ENCODE measurements at places on chromosomes 4 and X. TPM values are rescaled to one million over a fixed set of nuclear protein-coding genes. Genes with fewer than 3 reads are reported as not detected.

Gene GIMD1
- polyA plus RNA-seq: not detected

Gene GATA1
- polyA plus RNA-seq: 0.61 TPM

Gene CDKL5
- 0.24 TPM for polyA plus RNA-seq

Gene VCX2
- polyA plus RNA-seq: not detected

Gene GAGE12J
- not detected for polyA plus RNA-seq

Gene LIMCH1
- 36.9 TPM for polyA plus RNA-seq

Gene GABRB1
- polyA plus RNA-seq: not detected

Gene HOPX
- 6.0 TPM for polyA plus RNA-seq

Gene SOWAHD
- 19.9 TPM for polyA plus RNA-seq

Gene TSPAN7
- polyA plus RNA-seq: 11.9 TPM
